Frontal cortex (tissue), 4 donors: ENCODE measurements at places on chromosomes 5 and 9.

DNA sequence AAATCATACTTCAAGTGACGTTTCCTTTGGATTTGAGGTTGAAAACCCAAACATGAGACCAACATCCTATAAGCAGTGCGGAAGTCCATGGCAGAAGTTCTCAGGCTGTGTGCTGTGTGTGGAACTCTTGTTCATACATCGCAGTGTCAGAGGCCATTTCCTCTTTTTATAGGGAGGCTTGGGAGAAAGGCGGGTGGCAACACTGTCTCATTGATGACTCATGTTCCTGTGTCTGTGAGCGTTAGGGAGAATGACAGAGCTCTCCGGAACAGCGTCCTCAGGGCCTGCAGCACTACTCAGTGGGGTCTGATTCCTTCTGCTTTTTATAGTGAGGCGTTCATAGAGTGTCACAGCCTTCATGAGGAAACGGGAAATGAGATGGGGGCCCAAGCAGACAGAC lies 98.8 kb upstream of the BASP1 start:
- no peak for DNase-seq

GRCh38 chr5:4857761-4858160 lies 282.4 kb upstream of the ADAMTS16 start:
- DNase-seq, result no peak

GRCh38 chr5:143820451-143820850 lies 8.5 kb downstream of the HMHB1 start:
- no peak for DNase-seq

GRCh38 chr5:17180330-17180843 lies 37.0 kb upstream of the BASP1 start:
- no peak for DNase-seq

DNA sequence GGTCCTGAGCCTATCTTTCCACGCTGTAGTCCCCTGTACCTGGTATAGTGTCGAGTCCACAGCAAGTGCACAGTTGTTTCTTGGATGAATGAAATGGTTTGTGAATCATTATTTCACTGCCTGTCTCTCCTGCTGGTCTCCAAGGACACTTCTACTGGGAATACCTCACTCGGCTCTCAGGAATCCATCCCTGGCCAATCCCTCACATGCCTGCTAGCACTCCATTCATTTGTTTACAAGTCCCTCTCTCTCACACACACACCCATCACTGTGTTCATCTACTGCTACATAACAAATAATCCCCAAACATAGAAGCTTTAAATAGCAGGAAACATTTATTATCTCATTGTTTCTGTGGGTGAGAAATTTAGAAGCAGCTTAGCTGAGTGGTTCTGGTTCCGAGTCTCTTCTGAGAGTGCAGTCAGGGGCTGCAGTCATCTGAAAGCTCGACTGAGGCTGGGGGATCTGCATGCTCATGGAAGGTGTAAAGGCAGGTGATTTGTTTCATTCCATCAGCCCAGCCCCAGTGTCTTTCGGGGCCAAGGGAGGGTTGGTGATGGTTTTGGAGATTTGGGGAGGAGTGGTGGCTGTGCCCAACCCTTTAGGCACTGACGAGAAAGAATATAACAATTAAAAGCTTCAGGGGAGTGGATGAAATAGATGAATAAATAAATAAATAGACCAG lies 132.7 kb upstream of the IER5L start:
- DNase-seq, result no peak

- no peak for DNase-seq
Measured at GRCh38 chr9:117535434-117535833, 120.6 kb upstream of the ASTN2 start.

GRCh38 chr9:6356441-6356840 lies 28.3 kb downstream of the TPD52L3 start:
- DNase-seq, result no peak

- DNase-seq, result no peak
Measured at GRCh38 chr5:137399911-137400310, 99.2 kb downstream of the SPOCK1 start.

DNA sequence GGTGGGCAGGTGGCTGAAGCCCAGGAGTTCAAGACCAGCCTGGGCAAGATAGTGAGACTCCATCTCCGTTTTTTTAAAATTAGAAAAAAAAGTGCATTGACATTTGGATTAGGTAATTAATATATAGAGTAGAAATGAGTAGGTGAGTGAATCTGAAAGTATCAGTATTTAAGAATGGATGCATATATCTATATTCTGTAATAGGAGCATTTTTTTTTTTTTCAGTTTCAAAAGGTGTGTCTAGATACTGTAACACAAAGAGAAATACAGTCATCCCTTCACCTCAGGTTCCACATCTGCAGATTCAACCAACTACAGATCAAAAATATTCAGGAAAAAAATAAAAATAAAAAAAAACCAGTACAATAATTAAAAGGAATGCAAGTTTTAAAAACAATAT lies 50.8 kb downstream of the RBM27 start:
- DNase-seq, result no peak

DNA sequence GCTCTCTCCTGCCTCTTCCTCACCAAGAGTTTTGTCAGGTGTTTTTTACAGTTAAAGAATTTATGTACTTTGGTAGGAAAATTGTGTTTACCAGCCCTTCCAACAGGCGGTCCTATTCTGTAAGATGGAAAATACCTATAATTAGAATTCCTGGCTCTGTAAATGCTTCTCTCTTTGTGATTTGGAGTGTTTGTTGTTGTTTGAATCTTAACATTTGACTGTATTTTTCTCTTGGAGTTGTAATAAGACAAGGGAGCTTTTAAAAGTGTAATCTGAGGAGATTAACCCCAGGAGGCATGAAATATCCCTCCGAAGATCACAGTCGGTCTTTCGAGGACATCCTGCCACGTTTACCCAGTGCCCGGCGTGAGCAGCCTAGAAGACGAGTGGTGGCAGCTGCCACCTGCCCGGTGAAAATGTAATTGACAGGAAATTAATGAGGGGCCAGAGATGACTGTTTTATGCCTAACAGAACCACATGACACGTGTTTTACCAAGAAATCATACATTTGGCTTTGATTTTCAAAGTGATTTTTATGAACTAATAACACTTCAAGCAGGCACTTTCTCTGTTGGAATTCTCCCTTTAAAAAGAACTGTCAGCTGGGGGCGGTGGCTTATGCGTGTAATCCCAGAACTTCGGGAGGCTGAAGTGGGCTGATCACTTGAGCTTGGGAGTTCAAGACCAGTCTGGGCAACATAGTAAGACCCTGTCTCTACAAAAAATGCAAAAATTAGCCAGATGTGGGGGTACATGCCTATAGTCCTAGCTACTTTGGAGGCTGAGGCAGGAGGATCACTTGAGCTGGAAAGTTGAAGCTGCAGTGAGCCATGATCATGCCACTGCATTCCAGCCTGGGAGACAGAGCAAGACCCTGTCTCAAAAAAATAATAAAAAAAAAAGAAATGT lies 20.0 kb downstream of the ANKRD33B start:
- no peak for DNase-seq

DNA sequence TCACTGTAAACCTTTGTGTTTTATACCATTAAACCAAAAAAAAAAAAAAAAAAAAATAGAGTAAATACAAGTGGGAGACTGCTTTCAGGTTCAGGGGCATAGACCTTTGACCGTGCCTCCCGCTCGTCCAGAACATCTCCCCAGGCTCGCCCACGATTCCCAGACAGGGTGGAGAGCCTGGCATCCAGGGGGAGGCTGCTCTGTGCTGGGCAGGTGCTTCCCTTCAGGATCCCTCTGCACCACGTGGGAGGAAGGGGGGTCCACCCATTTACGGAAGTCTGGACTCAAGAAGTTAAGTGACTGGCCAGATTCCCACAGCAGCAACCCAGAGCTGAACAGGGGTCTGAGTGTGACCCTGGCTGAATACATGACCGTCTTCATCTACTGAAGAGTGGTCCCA lies 125.4 kb upstream of the LMX1B start:
- DNase-seq, result no peak

- DNase-seq, result no peak
Measured at GRCh38 chr5:1093361-1093760, 18.5 kb downstream of the SLC12A7 start.

DNA sequence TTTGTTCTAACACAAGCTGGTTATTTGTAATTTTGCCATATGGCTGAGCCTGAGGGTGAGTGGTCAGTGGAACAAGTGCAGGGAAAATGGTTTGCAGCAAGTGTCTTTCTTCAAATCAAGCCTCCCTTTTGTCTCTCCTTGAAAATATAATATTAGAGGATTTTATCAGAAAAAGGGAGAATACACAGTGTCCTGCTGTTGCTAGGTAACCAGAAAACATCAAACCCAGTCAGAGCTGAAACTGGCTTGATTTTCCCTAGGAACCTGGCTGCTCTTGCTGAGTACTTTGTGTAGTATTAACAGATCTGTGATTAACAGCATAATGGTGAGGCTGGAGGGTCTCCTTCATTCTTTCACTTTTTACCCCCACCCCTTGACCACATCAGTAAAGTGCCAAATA lies 314.0 kb downstream of the ARHGEF28 start:
- DNase-seq, result no peak

GRCh38 chr5:112002376-112002775 lies 245.4 kb upstream of the NREP start:
- DNase-seq, result no peak

- peak; percentile 8 for DNase-seq
Measured at GRCh38 chr5:91419571-91420537, 36.7 kb upstream of the ARRDC3 start.

DNA sequence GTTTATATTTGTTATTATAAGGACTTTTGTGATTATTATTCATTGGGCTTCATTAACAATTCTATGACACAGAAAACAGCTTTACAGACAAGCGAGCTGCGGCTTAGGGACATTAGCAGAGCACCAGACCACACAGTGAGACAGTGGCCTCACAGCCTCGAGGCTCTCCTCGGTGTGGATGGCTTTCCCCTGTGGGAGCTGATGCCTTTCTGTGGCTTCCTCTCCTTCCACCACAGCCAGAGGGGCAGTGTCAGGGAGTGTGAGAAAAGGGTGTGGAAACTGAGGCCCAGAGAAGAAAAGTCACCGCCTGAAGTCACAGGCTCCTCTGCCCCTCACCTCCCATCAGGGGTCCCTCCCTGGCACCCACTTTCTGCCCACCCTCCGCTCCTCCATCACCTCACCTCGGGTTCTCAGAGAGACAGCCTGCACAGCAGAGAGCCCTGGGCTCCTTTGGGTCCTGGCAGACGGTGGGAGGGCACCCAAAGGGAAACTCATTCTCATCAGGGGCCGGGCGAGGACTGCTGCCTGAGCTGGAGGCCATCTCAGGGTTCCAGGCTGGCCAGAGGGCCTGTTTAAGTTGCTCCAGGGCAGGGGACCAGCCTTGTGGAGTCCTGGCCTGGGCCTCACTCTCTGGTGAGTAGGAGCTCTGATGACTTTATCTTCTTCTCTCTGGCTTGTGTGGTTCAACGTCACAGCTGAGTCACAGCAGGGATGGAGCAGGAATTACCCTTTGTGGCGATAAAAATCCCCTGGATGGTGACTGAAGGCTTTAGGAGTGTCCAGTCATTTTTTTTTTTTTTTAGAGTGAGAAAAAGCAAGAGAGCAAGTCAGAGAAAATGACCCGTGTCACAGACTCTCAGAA lies 830 bp downstream of the TRAF1 start:
- no peak for DNase-seq

DNA sequence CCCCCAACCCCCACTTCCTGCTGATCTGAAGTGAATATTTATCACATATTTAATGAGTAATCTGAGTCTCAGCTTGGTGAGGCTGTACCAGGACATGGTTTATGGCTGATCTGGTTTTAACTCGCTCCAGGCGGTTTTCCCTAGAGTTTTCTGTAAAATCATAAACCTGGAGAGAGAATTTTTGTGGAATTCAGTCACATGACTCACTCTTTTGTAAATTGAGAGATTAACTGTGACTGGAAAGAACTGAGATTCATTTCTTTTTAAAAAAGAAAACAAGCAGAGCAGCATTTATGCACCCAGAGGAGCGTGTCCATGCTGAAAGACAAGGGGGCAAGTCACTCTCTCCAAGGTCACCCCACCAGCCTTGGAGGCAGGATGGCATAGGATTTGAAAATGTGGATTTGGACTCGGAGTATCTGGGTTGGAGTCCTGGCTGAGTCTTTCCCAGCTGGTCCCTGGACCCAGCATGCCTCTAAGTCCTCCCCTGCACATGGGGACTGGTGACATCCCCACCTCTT lies 81.8 kb downstream of the ZNF618 start:
- DNase-seq, result no peak

GRCh38 chr5:9799606-9800005 lies 169.5 kb upstream of the TAS2R1 start:
- no peak for DNase-seq

GRCh38 chr5:135193213-135194125 lies 159.4 kb upstream of the PITX1 start:
- no peak for DNase-seq

- no peak for DNase-seq
Measured at GRCh38 chr5:135238622-135239452, 160.2 kb downstream of the MACROH2A1 start.

- DNase-seq, result no peak
Measured at GRCh38 chr5:78567617-78568016, 81.0 kb downstream of the LHFPL2 start.

GRCh38 chr9:107809871-107810460 lies 320.4 kb upstream of the KLF4 start:
- no peak for DNase-seq

- DNase-seq, result no peak
Measured at GRCh38 chr5:5481206-5481605, 58.7 kb downstream of the ICE1 start.

GRCh38 chr5:135505973-135506372 lies 29.8 kb downstream of the NEUROG1 start:
- DNase-seq, result no peak

DNA sequence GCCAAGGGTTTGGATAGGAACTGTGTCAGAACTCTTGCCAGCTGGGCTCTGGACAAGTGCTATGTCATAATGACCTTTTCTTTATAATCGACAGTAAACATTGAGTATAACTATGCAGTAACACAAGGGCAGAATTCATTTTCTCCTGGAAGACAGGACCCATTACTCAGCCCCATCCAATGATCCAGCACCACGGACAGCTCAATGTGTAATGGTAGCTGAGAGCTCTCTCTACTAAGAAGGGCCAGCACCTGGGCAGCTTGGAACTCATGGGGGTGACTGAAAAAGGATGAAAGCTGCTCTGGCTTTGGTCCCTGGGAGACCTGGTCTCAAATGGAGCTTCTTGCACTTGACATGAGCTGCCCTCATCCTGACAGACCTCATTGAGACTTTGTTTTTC lies 347.8 kb downstream of the TRIM32 start:
- no peak for DNase-seq

DNA sequence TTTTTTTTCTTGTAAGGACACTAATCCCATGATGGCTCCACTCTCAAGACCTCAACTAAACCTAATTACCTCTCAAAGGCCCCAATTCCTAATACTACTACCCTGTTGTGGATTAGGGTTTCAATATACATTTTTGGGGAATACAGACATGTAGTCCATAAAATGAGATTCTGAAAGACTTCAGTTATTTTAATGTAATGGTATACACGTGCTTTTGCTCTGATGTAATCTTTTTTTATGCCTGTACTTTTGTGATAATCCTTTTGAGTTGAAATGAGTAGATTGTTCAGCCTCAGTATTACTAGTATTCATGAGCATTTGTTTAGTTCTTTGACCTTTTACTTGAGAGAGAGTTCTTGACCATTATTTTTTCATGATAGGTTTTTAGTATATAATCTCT lies 9.5 kb downstream of the CEP78 start:
- DNase-seq, result no peak

GRCh38 chr9:133563291-133563796 lies 28.8 kb downstream of the ADAMTSL2 start:
- DNase-seq, result no peak

- no peak for DNase-seq
Measured at GRCh38 chr5:5572976-5573797, 150.7 kb downstream of the ICE1 start.

GRCh38 chr5:61734966-61735365 lies 402.9 kb downstream of the ZSWIM6 start:
- DNase-seq, result no peak
